ENCODE measurements at places on chromosomes 12 and 14.

DNA sequence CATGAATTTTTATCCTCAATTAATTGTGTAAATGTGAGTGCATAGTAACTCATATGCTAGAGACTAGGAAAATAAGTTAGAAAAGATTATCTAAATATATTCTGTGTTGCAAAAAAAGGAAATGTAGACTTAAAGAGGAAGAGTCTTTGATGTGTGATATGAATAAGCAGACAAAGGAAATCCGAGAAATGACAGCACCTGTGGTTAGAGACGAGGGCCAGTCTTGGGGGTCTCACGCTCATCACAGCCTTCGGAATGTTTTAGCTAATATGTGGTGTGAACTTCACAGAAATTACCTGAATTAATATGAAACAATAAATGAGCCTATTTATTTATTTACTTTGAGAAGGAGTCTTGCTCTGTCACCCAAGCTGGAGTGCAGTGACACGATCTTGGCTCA, 11.6 kb downstream of the ATP6V0A2 start:
- no peak for DNase-seq

DNA sequence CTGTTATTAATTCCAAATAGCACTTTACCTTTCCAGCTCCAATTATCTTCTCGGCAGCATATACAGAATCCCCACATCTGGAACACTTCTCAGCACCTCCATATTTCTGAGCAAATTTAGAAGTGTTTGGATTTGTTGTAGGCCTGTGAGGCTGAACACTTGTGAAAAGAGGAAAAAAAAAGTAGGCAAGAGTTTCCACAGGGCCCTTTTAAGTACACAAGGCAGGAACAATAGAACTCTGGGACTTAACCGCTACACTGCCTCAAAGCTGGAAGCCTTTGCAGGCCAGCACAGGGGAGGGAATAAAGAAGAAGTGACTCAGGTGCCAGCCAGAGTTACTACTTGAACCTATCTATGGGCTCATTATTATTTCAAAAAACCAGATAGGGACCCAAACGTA, 18.6 kb downstream of the CSRP2 start:
- DNase-seq = no peak

GRCh38 chr12:57237932-57238853, 8.7 kb downstream of the SHMT2 start:
- DNase-seq = no peak

GRCh38 chr12:95173392-95174251, 43.6 kb downstream of the FGD6 start:
- DNase-seq = no peak

GRCh38 chr14:20848316-20848954, 42.8 kb upstream of the RNASE3 start:
- no peak for DNase-seq

DNA sequence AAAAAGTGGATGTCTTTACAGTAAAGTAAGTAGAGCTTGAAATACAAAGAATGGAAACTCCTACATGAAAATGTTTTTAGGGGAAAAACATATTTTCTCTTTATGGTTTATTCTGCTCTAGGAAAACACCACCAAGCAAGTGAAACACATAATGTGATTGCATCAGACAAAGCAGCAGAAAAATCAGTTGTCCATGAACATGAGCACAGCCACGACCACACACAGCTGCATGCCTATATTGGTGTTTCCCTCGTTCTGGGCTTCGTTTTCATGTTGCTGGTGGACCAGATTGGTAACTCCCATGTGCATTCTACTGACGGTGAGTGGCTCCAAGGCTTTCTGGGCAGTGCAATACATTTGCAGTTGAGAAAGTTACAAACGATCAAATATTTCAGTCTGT, 42.6 kb upstream of the PLEKHD1 start:
- no peak for DNase-seq

DNA sequence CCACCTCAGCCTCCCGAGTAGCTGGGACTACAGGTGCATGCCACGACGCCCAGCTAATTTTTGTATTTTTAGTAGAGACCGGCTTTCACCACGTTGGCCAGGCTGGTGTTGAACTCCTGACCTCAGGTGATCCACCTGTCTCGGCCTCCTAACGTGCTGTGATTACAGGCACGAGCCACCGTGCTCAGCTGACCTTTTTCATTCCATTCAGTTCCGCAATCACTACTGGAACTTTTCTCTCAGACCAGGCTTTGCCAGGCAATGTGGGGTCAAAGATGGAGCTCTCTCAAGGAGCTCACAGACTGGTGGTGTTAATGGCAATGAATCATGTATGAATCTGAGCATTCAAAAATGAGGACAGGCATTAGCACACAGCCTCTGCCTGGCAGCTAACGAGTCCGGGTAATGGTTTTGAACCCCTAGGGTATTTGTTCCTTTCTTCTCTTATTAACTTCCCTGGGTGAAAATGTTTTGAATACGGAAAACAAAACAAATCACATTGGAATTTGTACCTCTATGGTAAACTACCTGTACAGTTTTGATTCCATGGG, 9.4 kb upstream of the TCHP start:
- no peak for DNase-seq

GRCh38 chr12:47296828-47297227, 217.1 kb upstream of the AMIGO2 start:
- no peak for DNase-seq

- no peak for DNase-seq
Observed at GRCh38 chr14:101380512-101380911, 180.8 kb upstream of the DIO3 start.

DNA sequence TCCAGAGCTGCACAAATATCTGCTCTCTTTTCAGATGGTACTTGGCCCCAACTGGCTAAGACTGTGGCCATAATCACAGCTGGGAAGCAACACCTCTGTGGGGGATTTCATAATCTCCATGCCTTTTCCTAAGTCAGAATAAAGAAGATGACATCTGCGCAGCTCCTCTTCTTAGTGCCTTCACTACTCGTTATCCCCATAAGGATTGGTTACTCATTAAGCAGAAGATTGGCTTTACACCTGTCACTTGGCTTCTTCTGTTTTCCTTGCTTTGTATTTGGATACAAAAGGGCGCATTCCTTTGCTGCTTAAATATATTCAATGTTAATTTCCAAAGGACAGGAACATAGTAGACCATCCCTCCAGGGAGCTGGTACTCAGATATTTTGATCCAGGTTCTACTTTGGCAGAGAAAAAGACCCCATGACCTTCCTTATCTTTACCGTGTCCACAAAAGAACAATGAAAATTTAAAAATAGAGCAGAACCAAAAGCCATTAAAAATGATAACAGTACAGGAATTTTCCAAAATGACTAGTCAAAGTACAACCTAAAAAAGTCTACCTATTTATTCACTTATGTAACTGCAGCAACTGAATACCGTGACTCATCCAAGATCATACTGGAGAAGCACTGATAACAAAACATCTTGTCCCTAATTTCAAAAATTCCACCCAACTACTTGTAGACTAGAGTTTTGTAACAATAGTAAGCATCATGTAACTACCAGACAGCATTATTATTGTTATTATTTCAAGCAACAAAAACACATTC, 352.3 kb upstream of the TMPO start:
- DNase-seq = no peak

DNA sequence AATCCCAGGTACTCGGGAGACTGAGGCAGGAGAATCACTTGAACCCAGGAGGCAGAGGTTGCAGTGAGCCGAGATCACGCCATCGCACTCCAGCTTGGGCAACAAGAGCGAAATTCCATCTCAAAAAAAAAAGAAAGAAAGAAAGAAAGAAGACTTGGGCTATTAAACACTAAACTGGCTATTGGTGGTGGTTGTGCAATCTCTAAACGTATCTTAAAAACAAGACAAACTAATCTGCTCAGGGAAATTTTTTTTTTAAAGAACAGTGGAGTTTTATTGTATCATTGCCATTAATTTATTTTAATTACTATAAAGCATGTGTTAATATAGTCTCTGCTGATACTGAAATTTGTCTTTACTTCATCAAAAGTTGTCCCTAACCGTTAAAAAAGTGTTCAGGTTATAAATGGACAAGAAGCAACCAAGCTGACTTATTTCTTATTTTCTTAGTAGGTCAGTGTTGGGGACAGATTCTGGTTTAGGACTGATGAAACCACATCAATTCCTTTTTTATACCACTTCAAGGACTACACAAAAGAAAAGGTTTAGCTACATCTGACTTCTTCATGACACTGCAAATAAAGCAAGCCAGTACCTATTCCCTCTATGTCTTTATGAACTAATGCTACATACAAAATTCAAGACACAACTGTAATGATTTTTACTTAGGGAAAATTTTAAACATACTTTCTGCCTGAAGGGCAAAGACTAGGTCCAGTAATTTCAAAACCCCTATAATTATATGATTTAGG, 68.7 kb upstream of the KRAS start:
- DNase-seq = no peak

- no peak for DNase-seq
Observed at GRCh38 chr12:47882781-47883546, 21.8 kb downstream of the VDR start.

GRCh38 chr12:6819106-6820030, 2.3 kb upstream of the GPR162 start:
- no peak for DNase-seq

DNA sequence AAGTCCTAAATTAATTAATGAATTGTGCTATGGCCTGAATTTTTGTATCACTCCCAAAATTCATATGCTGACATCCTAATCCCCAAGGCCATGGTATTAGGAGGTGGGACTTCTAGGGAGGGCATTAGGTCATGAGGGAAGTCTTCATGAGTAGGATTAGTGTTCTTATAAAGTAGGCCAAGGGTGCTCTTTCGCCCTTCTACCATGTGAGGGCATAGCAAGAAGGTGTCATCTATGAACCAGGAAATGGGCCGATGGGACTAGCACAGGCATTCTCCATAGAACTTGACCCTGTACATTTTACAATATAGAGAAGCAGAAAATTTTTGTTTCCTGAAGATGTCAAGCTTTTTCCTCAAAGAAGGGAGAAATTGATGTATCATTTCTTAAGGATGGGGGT, 12.5 kb downstream of the SYT10 start:
- no peak for DNase-seq

DNA sequence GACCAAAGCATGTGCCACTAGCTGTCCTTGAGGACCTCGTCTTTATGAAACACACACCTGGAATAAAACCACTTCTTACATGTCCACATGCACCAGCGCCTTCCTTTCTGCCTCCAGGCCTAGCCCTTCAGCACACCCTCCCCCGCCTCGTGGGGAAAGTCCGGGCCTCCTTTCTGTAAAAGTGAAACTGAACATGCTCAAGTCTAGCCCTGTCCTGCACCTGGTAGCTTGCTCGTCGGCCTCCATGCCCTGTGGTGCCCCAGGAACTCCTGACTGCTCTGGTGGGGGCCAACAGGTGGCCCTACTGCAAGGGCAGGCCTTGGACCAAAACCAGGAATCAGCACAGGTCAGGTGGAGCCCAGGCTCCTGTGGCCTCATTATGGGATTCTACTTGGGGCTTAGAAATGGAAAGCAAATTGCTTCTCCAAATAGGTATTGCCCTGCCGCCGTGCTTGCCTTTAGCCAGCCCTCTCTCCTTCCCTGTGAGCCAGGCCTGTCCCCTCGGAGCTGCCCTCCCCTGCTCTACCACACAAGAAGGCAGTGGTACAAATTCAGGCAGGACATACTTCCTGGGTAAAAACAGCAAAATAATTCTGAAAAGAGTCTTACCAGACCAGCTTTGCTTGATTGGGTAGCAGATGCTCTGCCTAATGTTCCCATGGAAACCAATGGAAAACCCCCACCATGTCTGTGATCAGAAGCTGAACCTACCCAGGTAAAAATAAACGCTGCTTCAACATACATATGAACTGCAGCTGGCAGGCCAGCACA, 43.5 kb downstream of the ERH start:
- no peak for DNase-seq

- no peak for DNase-seq
Observed at GRCh38 chr14:59925797-59926196, 5.9 kb downstream of the LRRC9 start.

DNA sequence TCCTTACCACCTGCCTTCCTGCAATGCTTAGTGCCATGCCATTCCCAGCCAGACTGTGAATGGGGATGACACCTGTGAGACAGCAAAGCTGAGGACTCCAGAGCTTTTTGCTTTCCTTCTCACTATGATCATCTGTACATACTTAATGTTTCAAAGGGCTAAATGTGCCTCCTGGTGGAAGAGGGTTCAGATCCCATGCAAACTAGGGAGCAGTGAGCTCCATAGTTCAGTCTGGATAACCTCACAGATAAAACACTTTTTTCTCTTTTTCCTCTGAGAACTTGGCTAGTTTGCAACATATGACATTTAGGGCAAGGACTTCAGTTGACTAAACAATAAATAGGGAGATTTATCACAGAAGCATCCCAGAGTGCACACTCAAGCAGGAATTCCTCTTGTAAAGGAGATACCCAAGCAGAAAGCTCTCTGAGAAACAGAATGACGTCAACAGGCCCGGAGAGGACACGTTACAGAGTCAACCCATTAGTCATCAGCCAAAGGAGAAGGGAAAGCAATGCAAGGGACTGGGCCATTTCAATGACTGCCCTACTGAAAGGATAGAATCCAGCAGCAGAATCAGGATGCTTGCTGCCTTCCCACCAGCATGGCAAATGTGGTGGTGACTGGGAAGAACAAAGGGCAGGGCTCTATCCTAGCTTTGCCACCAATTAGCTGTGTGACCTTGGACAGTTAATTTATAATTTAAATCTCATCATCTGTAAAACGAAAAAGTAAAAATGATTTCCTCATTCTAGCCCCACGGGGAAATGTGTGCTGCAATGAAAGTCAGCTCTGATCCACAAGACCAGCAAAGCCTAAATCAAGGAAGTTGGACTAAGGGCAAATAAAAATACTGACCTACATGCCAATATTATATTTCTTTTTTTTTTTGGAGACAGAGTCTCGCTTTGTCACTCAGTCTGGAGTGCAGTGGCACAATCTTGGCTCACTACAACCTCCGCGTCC, 80.8 kb upstream of the ACTN1 start:
- DNase-seq = no peak

DNA sequence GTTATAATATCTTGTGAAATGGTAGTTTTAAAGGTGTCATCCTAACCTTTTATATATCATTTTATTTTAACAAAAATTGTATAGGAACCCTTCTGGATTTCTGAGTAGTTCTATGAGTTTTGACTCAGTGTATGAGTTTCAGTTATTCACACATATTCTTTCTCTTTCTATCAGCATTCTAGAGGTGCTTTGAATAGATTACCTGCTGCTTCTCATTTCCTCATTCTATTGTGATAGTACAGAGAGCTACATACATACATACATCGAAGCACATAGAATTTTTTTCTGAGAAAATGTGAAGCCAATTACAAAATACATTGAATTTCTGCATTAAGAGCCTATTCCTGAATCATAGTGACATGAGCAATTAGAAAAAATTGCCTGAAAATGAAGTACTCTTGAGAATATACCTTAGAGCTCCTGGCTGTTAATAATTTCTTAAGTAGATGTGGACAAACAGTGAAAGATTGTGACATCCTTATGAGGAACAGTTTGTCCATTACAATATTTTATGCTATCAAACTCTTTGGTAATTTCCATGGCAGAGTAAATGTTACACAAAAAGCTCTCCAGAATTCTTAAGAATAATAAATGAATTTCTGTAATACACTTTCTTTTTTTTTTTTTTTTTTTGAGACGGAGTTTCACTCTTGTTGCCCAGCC, 556.6 kb downstream of the TRHDE start:
- DNase-seq = no peak

Data from esophagus squamous epithelium (tissue), 5 donors.